ENCODE measurements at places on chromosomes 11 and 22.
A peak's percentile ranks its signal among the peaks of the same experiment; 100 is the strongest.

DNA sequence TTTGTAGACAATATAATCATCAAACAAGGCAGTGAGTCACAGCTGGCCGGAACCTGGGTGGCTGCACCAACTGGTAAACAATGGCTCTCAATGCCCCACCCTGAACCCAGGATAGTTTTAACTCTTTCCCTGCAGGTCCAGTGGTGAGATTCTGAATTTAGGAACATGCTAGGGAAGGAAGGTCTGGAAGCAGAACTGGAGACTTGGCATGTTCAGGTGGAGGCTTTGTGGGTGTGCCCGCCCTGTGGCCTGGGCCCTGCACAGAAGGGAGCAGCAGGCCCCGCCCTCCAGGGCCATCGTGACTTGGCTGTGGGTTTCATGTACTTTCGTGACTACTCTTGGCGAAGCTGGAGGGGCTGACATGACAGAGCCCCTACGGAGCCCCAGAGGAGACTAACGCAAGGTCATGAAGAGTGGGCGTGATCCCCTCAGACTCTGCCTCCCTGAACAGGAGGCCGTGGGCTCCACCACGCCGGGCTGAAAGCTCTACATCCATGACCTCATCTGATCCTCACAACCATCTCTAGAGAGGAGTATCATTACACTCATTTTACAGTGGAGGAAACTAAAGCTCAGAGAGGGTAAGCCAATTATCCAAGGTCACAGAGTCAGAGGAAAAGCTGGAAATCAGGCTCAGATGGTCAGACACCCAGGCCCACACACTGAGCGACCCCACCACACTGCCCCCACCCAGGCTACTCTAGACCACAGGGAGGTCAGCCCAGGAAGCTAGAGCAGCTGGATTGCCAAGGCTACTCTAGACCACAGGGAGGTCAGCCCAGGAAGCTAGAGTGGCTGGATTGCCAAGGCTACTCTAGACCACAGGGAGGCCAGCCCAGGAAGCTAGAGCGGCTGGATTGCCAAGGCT is 27.3 kb downstream of the MAFF start:
- peak; percentile 75 for DNase-seq

GRCh38 chr22:32336771-32337424 is 20.8 kb upstream of the RFPL3 start:
- DNase-seq = no peak

GRCh38 chr11:34652191-34652973 is 31.5 kb downstream of the EHF start:
- DNase-seq = no peak

- DNase-seq = no peak
These were observed 8.6 kb downstream of the GRIA4 start for GRCh38 chr11:105618343-105618955.

- DNase-seq = no peak
These were observed 661 bp upstream of the PRG2 start for GRCh38 chr11:57391111-57391510.

- no peak for DNase-seq
These were observed 156.3 kb upstream of the SESN3 start for GRCh38 chr11:95387325-95387724.

- no peak for DNase-seq
These were observed 147.1 kb downstream of the C11orf91 start for GRCh38 chr11:33553486-33553885.

DNA sequence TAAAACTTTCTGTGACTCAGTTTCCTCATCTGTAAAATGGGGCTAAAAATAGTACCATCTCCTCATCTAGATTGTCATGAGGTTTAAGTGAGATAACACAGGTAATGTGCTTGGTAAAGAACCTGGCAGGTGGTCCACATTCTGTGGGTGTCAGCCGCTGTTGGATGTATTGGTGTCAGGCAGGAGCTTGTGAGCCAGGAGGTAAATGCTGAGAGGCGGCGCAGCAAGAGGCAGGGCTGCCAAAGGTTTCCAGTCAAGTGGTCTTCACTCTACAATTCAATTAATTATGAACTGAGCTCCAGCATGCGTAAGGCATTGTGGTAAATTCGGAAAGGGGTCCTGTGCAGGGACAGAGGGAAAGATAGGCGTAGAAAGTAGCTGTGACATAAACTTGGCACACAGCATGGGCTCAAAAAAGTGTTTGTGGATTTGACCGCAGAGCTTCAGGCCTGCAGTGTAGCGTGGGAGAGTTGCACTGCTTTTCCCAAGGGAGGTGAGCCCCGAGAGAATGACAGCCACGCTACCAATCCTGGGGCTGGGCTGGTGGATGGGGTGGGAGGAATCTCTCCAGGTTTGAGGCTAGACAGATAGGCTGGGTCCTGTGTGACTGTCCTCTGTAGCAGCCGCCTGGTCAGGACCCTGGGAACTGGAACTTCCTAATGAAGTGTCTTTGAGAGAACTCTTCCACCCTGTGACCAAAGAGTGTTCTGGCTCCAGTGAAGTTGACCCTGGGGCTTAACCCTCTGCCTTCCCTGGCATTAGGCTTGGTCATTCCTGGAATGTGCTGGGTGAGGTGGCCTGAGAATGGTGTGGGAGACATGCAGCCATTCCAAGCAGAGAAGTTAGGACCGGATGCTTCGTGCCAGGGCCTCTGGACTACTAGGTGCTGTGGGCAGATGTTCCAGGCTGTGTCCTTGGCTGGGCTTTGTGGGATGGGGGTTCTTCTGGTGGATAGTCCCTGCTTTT is 122.4 kb downstream of the FEZ1 start:
- DNase-seq = no peak

- DNase-seq = no peak
These were observed 2.8 kb downstream of the IL17RA start for GRCh38 chr22:17087498-17088131.

Measured in mucosa of gallbladder (tissue), 1 donor.